ENCODE measurements at places on chromosomes 13 and 19.

DNA sequence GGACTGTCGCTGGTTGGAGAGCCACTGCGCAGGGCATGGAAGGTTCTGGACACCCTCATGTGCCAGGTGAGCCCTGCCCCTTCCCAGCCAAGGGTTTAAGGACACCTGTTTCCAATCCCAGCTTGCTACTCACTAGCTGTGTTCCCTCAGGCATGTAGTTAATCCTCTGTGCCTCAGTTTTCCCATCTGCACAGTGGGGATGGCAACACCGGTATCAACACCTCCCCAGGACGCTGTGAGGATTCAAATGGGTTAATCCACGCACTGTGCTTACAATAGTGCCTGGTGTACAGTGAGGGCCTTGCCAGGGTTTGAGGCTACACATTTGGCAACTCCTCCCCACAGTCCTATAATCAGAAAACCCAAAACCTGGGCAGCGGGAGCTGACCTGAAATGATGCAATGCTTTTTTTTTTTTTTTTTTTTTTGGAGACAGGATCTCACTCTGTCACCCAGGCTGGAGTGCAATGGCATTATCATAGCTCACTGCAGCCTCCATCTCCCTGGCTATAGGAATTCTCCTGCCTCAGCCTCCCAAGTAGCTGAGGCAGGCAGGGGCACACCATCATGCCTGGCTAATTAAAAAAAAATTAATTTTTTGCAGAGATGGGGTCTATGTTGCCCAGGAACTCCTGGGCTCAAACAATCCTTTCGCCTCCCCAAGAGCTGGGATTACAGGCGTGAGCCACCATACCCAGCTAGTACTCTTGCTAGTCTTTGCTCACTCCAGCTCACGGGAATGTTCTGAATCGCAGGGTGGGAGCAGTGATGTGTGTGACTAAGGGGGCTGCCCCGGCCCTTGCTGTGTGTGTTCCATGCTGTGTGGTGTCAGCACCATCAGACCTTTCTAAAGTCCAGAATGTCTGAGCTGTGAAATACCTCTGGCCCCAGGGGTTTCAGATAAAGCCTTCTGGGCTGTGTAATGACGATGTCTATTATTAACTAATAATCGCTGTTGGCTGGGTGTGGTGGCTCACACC lies 2.3 kb downstream of the ACP4 start:
- DNase-seq: no peak

DNA sequence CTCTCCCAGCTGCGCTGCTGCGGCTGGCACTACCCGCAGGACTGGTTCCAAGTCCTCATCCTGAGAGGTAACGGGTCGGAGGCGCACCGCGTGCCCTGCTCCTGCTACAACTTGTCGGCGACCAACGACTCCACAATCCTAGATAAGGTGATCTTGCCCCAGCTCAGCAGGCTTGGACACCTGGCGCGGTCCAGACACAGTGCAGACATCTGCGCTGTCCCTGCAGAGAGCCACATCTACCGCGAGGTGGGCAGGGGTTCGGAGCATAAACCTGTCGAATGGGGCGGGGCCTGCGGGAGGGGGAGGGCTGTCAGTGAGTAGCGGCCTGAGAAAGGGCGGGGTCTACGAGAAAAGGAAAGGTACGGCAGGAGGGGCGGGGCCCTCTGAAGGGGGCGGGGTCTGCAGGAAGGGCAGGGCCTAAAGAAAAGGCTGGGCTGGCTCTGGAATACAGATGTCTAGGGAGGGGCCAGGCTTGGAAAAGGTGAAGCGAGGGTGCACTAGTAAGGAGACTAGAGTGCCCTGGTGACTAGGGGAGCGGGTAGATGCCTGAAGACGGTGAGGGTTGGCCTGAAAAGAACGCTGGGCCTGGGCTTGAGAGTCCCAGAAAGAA lies 3.6 kb downstream of the CD37 start:
- DNase-seq: no peak

- DNase-seq: no peak
These were observed 1351.8 kb upstream of the PCDH20 start for GRCh38 chr13:62767473-62767872.

DNA sequence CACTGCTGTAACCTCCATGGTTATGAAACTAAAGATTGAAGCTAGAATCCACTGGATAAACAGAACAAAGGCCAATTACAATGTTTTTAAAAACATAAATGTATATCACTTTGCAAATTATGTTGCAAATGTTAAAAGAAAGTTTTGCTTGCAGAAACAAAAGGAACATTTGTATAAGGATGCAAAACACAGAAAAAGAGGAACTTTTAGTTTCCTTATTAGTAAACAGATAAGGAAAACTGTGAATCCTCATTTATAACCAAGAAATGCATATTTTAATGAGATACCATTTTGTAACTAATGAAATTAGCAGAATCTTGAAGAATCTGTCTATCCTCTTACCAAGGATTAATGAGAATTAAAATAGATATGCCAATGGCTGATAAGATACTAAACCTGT lies 32.3 kb downstream of the LPAR6 start:
- no peak for DNase-seq
